GM13976 (cell line): ENCODE measurements at places on chromosomes 1 and 21.

- peak; percentile 84 for DNase-seq
Measured at GRCh38 chr1:21963477-21964217, 13.2 kb upstream of the CELA3B start.

DNA sequence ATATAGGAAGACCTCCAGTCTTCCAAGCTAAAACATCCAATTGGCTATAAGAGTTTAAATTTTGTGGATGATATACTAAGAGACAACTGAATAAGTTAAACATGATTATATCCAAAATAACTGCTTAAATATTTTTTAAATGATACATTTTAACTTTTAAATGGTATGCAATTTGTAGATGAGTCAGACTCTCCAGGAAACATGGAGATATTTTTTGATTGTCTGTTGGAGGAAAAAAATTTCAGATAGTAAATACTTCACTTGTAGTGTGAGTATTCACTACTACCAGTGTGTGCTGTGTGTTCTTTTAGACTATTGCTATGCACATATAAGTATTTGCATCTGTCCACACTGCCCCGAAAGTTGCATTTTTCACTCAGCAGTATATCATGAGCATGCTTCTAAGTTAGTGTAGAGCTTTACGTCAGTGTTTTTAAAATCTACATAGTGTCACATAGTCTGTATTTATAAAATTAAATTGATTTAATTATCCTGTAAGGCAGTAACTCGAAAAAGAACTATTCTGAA lies 91.1 kb downstream of the USP25 start:
- DNase-seq, result no peak

GRCh38 chr1:183244466-183244865 lies 58.4 kb downstream of the LAMC2 start:
- no peak for DNase-seq

DNA sequence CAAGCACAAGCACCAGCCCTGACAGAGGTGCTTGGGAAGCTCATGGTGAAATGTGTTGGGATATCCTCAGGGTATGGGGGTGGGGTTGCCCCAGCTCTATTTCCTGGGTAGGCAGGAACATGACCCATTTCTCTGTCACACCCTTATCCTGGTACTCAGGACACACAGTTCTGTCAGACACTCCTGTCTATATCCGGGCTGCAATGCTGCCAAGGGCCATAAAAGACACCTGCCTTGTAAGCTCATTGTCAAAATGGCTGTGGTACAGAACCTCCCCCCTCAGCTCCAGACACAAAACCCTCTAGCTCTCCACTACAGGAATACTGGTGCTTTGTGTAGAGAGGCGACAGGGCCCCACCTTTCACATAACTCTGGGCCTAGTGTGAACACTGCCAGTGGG lies 636.7 kb downstream of the PLA2G4A start:
- no peak for DNase-seq

GRCh38 chr1:164685266-164686035 lies 126.5 kb downstream of the PBX1 start:
- no peak for DNase-seq

DNA sequence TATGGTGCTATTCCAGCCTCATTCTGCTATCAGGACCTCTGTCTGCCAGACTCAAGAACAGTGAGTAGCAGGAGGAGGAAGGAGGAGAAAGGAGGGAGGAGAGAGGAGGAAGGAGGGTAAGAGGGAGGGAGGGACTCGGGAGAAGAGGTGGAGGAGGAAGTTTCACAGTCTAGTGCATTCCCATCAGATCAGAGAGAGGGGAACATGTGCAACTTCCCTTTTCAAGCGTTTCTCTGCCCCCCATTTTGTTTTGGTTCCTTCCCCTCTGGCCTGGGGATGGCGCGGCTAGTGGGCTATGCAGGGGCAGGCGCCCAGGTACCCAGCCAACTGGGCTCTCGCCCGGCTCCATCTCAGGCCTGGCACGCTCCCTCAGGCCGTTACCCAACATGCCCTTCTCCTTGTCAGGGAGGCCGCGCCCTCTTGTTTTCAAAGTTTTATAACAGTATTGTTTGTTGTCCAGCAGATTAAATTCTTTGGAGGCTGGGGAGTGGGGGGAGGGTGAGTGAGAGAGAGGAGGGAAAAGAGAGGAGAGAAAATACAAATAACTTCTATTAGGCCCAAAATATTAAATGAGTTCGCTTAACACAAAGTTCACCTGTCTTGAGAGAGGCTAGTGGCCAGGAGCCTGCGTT lies 56.0 kb downstream of the CD46 start:
- no peak for DNase-seq

DNA sequence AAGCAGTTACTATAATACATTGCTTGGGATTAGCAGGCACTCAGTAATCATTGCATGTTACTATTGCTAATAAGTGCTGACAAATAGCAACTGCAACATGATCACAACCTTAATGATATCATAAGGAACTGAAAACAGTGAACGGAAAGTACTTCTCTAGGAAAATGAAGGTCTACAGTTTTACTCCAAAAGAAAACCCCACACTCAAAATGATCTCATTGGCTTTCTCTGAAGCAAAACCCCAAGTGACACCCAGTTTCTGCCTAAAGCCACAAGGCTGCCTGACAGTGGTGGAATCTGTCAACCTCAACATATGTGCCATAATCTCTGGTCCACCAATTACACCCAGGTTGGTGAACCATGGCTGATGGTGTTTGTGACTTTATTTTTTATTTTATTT lies 137.6 kb downstream of the PTGER3 start:
- no peak for DNase-seq

DNA sequence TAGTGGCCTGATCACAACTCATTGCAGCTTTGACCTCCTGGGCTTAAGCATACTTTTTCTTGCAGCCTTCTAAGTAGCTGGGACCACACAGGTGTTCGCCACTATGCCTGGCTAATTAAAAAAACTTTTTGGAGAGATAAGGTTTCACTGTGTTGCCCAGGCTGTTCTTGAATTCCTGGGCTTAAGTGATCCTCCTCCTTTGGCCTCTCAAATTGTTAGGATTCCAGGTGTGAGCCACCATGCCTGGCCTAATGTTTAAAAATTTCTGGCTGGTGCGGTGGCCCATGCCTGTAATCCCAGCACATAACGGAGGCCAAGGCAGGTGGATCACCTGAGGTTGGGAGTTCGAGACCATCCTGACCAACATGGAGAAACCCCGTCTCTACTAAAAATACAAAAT lies 24.4 kb downstream of the YTHDF2 start:
- no peak for DNase-seq

GRCh38 chr1:107724648-107725047 lies 240.3 kb downstream of the VAV3 start:
- DNase-seq, result no peak

DNA sequence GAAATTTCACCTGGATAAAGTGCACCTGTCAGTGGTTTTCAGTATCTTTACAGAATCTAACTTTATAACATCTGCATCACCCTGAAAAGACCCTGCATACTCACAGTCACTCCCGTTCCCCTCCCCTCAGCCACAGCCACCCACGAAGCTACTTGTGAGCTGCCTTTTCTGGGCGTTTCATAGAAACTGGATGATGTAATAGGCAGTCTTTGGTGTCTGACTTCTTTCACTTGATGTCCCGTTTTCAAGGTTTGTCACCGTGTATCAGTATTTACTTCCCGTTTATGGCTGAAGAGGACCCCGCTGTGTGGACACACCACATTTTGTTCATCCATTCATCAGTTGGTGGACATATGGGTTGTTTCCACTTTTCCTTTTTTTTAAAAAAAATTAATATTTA lies 47.8 kb upstream of the LRRC3 start:
- peak; percentile 45 for DNase-seq

DNA sequence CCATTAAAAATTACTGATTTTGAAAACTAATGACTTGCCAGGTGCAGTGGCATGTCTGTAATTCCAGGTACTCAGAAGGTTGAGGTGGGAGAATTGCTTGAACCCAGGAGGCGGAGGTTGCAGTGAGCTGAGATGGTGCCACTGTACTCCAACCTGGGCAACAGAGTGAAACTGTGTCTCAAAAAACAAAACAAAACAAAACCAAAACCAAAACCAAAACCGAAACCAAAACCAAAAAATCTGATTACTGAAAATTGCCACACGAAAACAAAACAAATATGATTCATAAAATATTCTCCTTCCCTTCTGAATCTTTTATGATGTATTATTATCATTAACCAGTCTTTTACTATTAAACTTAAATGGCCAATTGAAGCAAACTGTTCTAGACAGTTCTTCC lies 74.1 kb downstream of the SERINC2 start:
- no peak for DNase-seq

DNA sequence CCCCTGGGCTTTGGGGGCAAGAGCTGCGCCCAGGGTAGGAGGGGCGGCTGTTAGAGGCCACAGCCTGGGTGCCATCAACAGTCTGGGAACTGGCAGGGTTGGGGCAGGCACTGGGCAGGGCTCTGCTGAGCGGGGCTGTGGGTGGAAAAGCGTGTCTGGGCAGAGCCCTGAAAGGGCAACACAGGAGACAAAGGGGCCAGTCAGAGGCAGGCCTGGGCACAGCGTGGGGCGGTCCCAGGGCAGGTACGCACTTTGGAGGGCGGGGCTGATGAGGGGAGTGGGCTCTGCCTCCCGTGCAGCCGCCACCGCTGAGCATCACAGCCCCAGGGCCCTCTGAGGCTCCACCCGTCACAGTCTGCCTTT lies 13.9 kb downstream of the CELSR2 start:
- no peak for DNase-seq

- DNase-seq, result no peak
Measured at GRCh38 chr1:2609319-2610035, 22.9 kb downstream of the PRXL2B start.

DNA sequence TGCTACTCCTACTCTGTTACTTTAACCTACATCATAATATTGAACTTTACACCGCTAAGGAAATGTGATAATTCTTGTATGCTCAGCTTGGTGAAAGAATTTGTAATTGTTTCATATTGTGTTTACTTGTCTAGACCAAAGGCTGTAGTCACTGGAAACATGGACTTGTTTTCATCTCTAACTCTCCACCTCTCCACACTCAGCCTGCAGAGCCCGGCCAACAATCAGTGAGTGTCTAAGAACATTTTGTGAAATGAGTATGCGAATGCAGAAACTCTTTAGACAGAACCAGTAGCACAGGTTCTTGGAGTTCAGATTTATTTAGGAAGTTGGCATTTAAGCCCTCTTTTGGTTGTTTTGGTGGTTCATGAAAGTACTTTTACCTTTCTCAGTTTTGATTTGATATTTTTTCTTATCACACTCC lies 3.2 kb upstream of the RWDD3 start:
- DNase-seq, result no peak

GRCh38 chr1:206674745-206675175 lies 9.9 kb upstream of the MAPKAPK2 start:
- DNase-seq, result no peak

- no peak for DNase-seq
Measured at GRCh38 chr1:109559995-109560394, 11.6 kb downstream of the GNAI3 start.

GRCh38 chr1:214843281-214843680 lies 239.3 kb upstream of the KCNK2 start:
- no peak for DNase-seq

- no peak for DNase-seq
Measured at GRCh38 chr1:17108786-17109185, 10.5 kb downstream of the PADI2 start.

- no peak for DNase-seq
Measured at GRCh38 chr1:192592981-192593708, 17.6 kb downstream of the RGS1 start.

DNA sequence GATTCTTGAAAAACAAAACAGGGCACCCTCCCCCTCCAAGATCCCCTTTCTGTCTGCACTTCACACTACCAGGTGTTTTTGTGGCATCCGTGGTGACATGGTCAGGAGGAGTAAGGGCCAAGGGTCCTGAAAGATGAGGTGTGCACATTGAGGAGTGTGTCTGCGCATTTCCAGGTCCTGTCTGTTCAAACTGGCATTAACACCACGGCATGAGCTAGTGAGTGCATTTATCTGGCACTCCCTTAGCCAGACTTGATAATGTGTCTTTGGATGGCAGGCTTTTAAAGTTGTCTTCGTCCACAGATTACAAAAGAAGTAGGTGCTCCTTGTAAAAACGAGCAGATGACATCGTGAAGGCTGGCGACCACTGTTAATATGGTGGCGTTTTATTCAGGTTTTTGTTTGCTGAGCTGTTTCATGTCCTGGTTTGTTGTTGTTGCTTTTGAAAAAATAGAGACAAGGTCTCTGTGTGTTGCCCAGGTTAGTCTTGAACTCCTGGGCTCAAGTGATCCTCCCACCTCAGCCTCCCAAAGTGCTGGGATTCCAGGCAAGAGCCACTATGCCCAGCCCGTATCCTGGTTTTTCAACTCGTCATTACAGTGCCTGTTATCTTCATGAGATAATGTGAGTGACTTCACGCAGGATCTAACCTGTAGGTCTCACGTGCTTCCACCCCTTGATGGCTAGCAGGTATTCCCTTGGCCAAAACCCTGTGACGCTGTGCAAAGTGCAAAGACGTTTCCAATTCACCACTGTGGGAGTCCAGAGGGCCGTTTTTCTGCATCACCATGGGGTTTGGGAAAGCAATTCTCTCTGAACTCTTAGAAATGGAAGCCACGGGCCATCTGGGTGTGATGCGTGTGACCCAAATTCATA lies 4.2 kb downstream of the TMEM51 start:
- no peak for DNase-seq

DNA sequence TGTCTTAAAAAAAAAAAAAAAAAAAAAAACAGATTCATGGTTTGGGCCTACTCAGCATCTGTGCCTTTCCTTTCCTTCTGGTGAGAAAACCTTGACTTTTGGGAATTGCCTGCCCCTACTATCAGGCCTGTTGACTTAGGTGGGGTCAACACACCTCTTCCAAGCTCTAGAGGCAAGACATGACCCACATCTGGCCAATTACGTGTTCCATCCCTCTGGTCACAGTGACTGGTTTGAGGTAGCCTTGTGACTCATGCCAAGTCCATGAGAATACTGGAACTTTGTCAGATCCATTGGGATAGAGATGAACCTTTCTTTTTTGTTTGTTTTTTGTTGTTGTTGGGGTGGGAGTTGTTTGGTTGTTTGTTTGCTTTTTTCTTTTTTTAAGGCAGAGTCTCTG lies 37.3 kb upstream of the KHDRBS1 start:
- DNase-seq, result no peak

GRCh38 chr1:44652445-44653106 lies 21.7 kb downstream of the TMEM53 start:
- DNase-seq, result peak; percentile 87
